ENCODE measurements at places on chromosomes 1 and 21.

- no peak for DNase-seq
Observed at GRCh38 chr1:194366705-194367104, 1180.3 kb upstream of the B3GALT2 start.

DNA sequence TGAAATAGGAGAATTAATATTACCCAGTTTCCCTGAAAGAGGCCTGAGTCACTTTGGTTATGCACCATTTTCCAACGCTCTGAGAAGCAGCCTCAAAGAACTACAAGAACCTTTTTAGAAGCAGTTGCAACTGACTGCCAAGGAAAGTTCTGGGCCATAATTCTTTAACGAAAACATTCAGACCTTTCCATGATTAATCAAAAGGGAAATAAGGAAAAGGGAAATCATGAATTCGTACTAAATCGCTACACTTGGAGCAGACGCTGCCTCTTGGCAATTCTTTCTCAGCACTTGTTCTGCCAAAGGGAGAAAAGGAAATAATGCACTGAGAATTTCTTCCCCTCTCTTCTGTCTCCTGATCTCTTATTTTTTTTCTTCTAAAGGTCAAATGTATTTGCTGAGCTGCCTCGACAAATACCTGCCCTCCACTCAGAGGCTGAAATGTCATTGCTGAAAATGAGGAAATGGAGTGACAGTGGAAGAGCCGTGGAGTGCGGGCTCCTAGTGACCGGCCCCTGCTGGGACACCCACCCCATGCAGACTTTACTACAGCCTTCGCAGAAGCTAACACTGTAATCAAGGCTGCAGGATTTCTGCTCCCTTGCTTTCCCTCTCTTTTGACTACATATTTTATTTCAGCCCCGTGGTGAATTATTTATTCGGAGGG, 67.9 kb upstream of the GALNT2 start:
- no peak for DNase-seq

DNA sequence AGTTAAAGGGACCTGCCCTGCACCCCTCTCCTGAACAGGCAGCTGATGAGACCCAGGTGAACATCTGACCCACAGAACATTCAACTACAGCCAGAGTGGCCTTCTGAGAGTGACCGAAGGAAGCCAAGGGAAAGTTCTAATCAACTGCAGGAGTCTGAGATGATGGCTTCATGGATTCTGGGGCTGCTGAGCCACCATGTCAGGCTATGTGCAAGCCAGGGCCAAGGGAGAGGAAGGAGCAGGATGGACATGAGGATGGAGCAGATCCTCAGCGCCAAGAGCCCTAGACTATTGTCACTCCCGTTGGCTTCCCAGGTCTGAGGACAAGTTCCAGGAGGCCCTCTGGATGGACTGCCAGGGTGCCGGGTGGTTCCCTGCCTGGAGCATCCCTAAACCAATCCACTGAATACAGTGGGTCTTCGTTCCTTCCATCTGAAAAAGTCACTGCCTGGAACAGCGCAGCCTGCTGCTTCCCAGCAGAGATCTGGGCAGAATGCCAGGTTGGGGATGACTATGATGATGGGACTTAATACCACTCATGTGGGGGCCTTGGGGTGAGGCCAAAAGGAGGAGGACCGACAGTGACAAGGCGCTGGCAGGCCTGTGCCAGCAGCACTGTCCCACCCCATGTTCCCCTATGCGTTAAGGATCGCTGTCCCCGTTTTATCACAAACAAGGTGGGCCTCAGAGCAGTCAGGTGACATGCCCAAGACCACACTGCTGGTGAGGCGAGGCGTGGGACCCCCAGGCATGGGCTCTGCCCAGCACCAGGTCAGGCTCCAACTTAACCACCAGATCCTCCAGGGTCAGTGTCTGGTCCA, 19.8 kb downstream of the SPOCD1 start:
- DNase-seq = peak; percentile 63

DNA sequence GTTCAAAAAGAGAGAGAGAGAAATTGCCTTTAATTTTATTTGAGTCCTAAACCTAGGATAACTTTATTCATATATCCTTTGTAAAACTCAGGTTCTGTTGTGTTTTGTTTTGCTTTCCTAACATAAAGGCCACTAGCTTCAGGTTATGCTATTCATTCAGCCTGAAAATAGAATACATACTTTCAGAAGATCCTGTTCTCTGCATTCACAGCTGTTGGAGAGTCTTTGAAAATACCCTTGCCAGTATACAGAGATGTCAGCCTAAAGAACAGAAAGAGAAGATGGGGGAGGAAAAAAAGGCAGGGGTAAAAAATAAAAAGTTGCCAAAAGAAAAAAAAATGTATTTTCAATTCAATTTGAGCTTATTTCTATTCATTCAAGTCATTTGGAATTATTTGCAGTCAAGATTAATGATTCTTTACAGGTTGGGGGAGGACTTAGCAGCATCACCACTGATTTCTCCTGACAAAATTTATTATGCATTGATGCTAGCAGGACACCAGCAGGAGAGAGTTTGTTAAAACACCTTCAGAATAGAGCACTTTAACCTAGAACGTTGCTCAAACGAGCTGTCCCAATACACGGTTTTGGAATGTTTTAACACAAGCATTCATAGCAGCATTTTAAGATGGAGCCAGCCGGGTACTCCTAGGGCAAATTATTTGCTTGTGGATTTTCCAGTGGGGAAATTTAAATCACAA, 318.5 kb downstream of the NTNG1 start:
- DNase-seq = no peak

GRCh38 chr1:180854456-180854855, 58.2 kb upstream of the KIAA1614 start:
- DNase-seq = no peak

- no peak for DNase-seq
Observed at GRCh38 chr1:6271554-6271953, 10.7 kb upstream of the GPR153 start.

DNA sequence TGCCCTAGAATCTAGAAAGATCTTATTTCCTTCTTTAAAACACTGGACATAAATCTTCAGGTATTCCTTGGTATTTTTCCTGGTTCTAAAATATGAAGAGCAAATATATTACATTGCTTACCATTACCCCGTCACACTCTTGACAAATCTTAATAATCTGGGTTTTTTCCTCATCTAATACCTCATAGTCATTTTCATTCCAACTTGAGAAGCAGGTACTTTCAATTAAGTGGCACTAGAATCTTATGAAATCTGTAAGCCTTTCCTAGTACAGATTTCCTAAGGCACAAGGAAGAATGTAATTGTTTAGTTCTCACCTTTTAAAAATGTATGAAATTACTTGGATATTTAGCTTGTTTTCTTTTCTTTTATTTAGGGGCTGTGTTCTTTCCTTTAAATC, 481.5 kb upstream of the ZRANB2 start:
- DNase-seq = no peak

DNA sequence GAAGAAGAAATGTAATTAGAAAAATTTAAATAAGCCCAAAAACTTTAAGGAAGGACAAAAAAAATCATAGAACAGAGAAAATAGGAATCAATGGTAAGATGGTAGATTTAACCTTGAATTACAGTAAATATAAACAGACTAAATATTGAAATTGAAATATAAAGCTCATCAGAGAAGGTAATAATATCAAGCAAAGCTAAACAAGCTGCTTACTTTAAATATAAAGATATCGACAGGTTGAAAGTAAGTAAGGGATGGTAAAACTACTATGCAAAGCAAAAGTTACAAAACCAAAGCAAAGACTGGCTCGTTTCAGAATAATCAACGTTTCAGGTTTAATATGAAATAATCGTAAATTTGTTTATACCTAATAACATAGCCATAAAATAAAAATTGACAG, 137.0 kb upstream of the KCNJ15 start:
- no peak for DNase-seq

DNA sequence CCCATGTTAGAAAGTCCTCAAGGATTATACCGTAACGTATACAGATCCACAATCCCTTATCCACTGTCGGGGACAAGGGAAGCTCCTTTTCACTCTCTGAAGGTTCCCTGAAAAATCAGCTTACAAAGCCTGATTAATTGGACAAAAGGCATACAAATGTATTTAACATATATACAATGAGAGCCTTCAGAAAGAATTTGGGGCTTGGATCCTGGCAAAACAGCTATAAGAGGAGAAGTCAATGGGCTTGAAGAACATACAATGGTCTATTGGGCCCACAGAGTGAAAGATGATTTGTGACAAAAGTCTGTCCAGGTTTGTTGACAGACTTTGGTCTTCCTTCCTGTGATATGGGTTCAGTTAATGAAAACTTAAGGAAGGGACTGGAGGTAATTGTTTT, 10.7 kb downstream of the TACSTD2 start:
- no peak for DNase-seq

- DNase-seq = no peak
Observed at GRCh38 chr1:94953107-94953506, 26.2 kb upstream of the CNN3 start.
